ENCODE measurements at places on chromosomes 12 and 14. TPM values are rescaled to one million over a fixed set of nuclear protein-coding genes. Genes with fewer than 3 reads are reported as not detected.

DNA sequence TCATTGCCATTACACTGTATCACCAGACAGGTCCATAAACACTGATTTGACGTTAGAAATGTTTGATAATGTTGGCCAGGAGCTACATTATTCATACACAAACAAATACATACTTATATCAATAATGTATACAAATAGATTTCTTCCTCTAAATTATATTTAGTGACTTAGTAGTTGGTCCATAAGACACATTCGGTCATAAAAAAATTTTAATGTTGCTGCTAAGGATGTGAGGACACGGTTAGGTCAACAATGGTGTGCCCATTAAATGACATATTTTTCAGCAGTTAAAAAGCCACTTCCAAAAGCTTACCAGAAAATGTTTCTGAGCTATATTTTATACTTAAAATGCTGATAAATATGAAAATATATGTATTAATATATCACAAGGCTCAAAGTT, 1148.7 kb upstream of the TMEM132C start:
- no peak for DNase-seq

- no peak for DNase-seq
Measured at GRCh38 chr12:252636-253035, 10.0 kb downstream of the SLC6A13 start.

The TCL1A gene
- total RNA-seq = not detected

DNA sequence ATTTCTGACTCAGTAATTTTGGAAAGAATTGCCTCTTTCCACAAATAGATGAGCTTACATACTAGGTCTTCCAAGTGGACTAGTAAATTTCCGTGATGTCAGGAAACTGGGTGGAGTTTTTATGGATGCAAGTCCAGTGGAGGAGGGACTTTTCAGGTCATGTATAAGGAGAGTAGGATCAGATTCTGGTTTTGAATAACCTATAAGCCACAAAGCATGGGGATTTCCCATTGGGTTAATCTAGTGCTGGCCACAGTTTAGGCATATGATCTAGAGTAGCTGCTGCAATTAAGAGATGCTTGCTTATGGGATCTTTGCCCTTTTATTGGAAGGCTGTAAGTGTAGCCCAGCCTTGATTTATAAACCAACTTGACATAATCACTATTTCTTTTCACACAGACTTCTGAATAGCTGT, 33.8 kb downstream of the STK38L start:
- no peak for DNase-seq

The PLEKHG7 gene
- not detected for total RNA-seq
